ENCODE measurements at places on chromosomes 12 and 14. TPM values are rescaled to one million over a fixed set of nuclear protein-coding genes. Genes with fewer than 3 reads are reported as not detected.

- no peak for DNase-seq
Observed at GRCh38 chr12:79560225-79560889, 130.4 kb downstream of the PAWR start.

- DNase-seq: no peak
Observed at GRCh38 chr14:99573000-99573330, 31.0 kb downstream of the CCDC85C start.

DNA sequence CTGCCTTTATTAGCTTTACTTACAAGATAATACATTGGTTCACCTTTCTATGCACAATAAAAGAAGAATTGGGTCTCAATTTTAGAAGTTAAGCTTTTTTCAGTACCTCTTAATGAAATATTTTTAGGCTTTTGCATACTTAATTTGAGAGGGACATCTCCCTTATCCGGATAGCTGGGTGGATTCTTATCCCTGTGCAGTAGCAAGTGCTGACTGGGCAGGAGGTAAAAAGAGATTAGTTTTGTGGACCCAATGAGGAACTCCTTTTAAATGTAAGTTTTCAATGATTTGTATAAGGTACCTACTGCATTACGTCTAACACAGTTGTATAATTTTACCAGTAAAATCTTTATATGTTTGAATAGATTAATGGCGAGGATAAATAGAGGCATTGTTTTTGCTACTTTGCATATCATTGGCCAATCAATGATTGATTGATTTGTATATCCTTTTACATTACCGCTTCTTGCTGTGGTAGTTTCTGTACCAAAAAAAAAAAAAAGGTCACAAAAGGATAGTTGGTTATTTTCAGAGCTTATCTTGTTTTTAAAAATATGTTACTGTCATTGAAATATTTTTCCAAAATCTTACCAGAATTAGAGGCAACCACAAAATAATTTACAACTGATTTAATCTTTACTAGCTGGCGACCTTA is 2.2 kb downstream of the CPSF6 start:
- no peak for DNase-seq

GRCh38 chr12:64618953-64619590 is 8.8 kb downstream of the RASSF3 start:
- no peak for DNase-seq

- no peak for DNase-seq
Observed at GRCh38 chr14:39843881-39844280, 411.6 kb upstream of the FBXO33 start.

- DNase-seq: no peak
Observed at GRCh38 chr14:103730490-103731035, 15.0 kb downstream of the ZFYVE21 start.

DNA sequence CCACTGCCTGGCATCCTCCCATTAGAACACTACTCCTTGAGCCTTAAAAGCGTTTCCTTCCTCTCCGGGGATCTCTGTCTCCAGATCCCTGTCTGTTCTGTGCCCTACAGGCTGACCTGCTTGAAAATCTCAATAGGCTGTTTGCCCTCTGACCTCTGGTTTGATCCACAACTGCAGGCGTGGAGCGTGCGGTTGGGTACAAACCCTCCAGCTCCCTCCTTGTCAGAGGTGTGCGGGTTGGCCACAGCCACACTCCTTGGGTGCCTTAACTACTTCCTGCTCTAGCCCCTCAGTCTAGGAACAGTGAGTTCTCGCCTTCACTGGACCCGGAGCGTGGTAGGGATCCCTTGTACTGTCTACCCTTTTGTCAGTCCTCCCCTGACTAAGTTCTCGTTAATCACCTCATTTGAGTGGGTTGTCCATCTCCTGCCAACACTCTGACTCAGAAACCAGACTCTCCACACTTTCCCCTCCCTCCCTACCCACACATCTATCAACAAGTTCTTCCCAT is 33.1 kb downstream of the CMKLR1 start:
- DNase-seq: no peak

Gene ZBTB42
- total RNA-seq: 6.0 TPM

DNA sequence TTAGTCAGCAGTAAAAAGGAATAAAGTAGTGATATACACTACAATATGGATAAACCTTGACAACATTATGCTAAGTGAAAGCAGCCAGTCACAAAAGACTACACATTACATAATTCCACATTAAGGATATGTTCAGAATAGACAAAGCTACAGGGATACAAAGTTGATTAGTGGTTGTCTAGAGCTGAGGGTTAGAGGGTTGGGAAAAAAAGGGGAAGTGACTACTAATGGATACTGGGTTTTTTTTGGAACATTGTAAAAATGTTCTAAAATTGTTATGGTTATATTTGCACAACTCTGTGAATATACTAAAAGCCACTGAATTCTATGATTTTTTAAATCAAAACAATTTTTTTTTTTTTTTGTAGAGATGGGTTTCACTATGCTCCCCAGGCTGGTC is 4.8 kb upstream of the NGDN start:
- DNase-seq: no peak
